ENCODE measurements at places on chromosomes 12 and 14.

- DNase-seq: no peak
Measured at GRCh38 chr14:100617410-100618317, 30.4 kb upstream of the BEGAIN start.

DNA sequence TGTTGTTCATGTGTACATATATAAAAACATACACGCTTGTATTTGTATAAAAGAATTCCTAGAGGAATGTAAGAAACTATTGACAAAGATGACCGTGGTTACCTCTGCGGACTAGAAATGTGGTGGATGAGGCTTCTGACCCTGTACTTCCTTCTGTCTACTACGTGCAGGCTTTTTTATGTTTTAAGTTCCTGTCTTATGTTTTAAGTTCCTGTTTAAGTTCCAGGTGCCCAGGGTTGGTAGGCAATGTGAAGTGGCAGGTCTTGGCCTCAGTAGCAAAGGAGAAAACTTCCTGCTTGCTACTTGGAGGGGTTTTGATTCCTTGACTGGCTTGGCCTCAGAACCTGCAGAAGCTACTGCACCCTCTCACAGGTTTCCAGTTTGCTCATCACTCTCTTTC lies 11.6 kb downstream of the POMT2 start:
- no peak for DNase-seq

DNA sequence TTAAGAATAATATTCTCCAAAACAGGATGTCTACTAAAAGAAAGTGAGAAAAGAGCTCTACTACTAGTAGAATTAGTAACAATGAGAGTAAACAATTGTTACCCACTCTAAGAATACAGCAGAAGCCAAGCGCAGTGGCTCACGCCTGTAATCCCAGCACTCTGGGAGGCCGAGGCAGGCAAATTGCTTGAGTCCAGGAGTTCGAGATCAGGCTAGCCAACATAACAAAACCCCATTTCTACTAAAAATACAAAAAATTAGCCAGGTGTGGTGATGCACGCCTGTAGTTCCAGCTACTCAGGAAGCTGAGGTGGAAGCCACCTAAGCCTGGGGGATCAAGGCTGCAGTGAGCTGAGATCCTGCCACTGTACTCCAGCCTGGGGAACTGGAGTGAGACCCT lies 4.7 kb downstream of the DNAJC14 start:
- DNase-seq: no peak

DNA sequence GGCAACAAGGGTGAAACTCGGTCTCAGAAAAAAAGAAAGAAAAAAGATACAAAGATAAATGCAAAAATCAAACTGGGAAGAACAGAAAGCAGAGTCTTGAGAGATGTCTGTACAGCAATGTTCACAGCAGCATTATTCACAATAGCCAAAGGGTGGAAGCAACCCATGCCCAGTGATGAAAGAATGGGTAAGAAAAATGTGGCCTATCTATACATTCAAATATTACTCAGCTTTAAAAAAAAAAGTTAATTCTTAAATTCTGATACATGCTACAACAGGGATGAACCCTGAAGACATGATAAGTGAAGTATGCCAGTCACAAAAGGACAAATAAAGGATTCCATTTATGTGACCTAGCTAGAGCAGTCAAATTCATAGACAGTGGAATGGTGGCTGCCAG lies 33.7 kb downstream of the SPPL3 start:
- DNase-seq: no peak

DNA sequence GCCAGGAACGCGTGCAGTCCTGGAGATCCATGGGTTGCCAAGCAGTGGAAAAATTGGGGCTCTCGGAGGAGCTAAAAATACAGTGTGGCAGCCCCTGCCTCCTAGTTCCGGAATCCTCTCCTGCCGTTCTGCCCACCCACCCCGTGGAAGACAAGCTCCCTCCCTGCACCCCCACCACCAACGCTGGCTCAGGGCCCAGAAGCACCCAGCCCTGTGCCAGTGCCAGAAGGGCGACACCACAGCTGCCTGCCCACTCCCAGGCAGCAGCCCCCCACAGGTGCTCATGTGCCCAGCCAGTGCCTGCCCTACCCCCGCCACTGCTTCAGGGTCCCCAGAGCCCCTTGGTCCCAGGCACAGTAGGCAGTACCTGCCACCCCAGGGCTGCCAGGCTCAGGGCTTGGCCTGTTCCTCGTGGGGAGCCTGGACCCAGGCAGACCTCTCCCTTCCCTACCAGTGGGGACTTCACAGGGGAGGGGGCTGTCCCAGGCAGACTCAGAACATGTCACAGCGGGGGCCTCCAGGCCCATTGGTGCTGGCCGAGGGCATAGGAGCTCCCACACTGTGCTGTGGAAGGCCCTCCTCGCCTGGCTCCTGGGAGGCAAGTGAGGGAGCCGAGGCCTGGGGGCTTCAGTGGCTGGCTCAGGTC lies 7.4 kb downstream of the INF2 start:
- no peak for DNase-seq

- no peak for DNase-seq
Measured at GRCh38 chr14:49280566-49280965, 305.6 kb downstream of the RPS29 start.

GRCh38 chr14:99374964-99375363 lies 103.0 kb upstream of the BCL11B start:
- DNase-seq: no peak

DNA sequence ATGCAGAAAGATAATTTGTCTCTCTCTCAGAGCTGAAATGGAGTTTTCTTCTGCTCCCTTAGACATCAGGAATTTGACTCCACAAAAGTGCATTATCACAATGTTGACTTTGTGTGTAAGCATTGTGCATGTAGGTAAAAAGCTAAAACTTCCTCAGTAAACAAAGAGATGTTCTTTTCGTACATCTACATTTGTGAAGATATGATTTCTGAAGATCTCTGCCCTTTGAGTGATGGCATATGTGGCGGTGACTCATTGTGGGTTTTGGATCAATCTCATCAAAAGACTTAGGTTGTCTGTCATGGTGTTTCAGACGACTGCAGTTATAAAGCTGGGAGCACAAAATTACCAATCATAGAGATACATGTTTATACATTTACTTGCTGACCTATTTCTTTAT lies 411.4 kb upstream of the LMO3 start:
- DNase-seq: no peak

- DNase-seq: no peak
Measured at GRCh38 chr12:92656911-92657310, 45.9 kb upstream of the PLEKHG7 start.

- DNase-seq: no peak
Measured at GRCh38 chr14:103728721-103729120, 13.1 kb downstream of the ZFYVE21 start.

GRCh38 chr12:12790956-12791355 lies 5.5 kb downstream of the APOLD1 start:
- DNase-seq: no peak

DNA sequence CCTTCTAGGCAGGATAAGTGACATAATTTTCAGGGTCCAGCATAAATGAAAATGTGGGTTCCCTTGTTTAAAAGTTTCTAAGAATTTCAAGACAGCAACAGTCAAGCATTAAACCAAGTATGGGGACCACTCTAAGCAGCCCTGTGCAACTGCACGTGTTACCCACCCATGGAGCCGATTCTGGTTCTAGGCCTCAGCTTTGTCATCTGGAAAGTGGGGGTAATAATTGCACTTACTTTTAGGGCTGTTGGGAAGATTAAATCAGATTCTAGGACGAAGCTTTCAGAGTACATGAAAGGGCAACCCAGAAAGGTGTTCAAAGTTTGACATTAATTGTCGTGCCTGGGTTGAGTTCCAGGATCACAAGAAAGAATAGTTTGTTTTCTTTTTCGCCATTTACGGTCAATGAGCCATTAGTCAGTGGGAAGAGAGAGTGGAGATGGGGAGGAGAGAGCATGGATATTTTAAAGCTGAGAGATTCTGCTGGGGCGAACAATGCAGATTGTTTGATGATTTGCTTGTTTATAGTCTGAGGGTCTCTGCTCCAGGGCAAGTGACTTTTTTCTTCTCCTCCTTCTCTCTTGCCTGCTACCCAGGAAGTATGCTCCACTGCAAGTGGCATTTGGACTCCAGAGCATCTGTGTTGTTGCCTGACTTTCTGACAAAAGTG lies 10.7 kb upstream of the PPFIBP1 start:
- no peak for DNase-seq

DNA sequence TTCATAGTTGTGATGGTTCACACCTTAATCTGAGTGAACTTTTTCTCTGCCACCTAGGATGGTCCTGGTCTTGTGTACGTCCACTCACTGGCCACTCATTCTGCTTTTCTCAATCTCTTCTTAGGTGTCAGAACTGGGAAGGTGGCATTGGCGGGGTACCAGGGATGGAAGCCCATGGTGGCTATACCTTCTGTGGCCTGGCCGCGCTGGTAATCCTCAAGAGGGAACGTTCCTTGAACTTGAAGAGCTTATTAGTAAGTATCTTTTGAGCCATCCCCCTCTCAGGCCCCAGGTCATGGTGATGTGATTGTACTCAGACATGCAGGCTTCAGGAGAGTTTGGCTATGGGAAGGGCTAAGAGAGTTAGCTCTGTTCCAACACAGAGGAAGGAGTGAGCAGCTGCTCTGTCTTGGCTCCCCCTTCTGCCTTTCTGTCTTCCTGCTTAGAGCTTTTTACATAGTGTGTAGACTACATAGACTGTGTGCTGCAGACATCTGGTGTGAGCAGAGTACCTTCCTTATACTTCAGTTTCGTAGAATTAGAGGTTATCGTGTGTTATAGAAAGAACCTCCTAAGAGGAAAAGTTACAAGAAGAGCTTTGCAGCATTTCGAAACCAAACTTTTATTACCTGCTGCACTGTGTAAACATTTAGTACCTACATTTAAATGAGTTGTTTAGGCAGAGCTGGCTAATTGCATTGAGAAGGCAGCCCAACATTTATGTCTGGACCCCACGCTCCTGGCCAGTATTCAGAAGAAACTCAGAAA lies 54.2 kb downstream of the FNTB start:
- DNase-seq: no peak

DNA sequence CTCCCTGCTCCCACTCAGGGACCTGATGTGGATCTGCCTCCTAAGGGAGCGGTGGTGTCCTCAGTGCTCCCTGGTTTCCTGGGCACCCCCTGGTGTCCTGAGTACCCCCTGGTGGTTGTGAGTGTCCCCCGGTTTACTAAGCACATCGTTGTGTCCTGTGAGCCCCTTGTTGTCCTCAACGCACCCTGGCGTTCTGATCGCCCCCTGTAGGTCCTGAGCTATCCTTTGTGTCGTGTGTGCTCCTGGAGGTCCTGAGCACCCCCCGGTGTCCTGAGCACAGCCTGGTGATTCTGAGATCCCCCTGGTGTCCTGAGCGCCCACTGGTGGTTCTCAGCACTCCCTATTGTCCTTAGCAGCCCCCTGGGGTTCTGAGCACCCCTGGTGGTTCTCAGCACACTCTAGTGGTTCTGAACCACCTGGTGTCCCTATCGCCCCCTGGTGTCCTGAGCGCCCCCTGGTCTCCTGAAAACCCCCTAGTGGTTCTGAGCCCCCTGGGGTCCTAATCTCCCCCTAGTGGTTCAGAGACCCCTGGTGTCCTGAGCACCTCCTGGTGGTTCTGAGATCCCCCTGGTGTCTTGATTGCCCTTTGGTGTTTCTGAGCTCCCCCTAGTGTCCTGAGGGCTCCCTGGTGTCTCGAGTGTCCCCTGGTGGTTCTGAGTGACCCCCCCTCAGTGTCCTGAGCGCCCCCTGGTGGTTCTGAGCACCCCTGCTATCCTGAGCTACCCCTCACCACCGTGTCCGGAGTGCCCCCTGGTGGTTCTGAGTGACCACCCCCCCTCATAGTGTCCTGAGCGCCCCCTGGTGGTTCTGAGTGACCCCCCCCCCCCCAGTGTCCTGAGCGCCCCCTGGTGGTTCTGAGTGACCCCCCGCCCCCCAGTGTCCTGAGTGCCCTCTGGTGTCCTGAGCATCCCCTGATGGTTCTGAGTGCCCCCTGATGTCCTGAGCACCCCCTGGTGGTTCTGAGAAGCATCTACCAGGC lies 615.1 kb downstream of the TMEM121 start:
- no peak for DNase-seq

DNA sequence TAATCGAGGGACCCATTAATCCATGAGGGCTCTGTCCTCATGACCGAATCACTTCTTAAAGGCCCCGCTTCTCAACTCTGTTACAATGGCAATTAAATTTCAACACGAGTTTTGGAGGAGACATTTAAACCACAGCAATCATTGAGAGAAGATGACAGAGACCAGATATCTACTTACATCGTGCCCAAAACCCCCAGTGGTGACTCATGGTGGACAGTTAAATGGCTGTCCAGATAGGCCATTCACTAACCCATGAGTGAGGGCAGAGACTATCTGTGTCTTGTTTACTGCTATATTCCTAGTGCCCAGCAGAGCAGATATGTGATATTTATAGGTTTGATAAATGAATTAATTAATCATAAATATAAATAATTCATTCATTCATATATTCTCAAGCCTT lies 20.0 kb upstream of the FLVCR2 start:
- peak; percentile 38 for DNase-seq

DNA sequence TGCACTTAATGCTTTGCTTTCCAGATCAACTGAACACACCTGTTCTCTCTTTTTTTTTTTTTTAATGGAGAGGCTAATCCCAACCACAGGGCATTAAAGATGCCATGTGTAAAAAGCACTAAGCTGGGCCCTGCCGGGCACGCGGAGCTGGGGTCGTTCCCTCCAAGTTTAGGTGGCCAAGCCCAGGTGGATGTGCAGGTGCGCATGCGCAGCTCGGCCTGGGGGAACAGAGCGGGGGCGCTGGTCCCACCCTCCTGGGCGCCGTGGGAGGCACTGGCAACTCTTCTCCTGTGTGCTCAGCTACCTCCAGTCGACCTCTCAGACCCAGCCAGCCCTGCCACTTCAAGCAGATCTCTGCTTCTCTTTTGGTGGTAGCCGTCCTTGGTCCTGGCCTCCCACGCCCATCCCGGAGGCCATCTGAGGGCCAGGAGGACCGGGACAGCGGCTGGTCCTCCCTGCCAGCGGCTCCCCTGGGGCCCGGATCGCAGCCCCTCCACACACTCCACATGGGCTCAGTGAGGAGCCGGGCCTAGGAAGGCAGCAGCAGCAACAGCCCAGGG lies 679.3 kb downstream of the BCL11B start:
- no peak for DNase-seq

All from amniotic epithelial cell (primary cell).